ENCODE measurements at places on chromosomes 13 and 19.

- no peak for DNase-seq
Observed at GRCh38 chr13:90375851-90376250, 971.6 kb upstream of the MIR17HG start.

DNA sequence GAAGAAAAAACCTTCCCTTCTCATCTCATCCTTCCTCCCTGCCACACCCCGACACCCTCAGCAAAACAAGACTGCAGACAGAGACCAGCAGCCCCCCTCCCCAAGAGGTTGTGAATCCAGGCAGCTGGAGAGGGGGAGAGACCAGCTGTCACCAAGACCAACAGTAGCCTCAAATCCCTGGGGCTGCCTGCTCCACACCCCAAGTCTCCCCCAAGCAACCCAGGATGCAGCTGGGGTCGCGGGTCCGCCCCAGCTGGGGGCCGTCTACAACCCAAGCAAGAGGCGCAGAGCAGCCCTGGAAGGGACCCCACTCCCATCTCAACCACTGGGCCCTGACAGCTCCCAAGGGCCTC, 7.1 kb downstream of the KLF16 start:
- DNase-seq: no peak

GRCh38 chr19:47541518-47541917, 26.7 kb upstream of the NAPA start:
- peak; percentile 37 for DNase-seq

GRCh38 chr13:112715715-112716460, 26.1 kb downstream of the ATP11A start:
- no peak for DNase-seq

DNA sequence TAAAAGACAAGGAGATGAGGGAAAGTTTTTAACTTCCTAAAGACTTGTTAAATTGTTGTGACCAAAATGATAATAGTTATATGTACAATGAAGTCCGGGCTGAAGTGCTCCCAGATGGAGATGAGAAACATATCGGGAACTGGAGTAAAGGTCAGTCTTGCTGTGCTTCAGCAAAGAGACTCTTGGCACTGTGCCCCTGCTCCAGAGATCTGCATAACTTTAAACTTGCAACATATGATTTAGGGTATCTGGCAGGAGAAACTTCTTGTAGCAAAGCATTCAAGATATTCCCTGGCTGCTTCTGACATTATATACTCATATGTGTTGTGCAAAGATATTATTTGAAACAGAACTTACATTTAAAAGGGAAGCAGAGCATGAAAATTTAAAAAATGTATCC, 786.6 kb upstream of the SLITRK6 start:
- no peak for DNase-seq

DNA sequence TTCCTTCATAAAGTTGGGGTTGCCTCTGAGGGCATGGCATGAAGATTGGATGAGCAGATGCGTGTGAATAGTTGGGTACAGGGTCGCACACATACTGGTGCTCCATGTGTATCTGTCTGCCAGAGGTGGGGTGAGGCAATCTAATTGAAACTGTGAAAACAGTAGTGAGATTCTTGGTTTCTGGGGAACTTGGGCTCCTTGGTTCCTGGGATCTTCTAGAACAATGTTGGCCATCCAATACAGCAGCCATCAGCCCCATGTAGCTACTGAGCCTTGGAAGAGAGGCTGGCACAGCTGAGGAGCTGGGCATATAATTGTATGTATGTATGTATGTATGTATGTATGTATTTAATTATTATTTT, 616 bp downstream of the FCHO1 start:
- DNase-seq: no peak

DNA sequence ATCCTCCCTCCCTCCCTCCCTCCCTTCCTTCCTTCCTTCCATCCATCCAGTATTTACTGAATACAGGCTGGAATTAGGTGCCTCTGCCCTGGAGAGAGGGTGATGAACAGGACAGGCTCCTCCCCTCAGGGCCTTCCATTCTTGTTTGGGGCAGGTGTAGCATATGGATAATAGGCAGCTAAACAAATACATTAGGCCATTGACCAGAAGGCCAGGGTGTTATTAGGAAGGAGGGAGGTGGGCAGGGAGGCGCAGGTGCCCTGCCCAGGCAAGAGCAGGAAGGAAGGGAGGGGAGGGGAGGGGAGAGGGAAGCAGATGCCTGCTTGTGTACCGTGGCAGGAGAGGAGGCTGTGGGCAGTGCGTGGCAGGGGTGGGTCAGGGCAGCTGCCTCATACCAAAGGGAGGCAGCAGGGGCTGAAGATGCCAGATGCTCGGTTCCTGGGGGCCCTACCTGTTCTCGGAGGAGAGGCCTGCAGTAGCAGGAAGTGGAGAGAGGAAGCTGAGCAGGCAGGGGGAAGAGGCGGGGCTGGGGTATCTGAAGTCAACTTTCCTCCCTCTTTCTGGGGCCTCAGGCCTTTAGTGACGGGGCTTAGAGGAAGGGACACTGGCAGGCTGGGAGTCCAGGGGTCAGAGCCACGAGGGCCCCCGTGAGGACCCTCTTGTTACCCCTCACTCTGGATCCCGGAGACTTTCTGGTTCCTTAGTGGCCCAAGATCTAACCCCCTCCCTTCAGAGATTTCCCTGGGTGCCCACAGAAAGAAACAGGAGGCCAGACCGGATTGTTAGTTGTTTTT, at the start of gene RINL:
Gene RINL (minus strand): TSS at position 495 of the 794 bp plus-strand sequence. CDS start 1,533 bp downstream, outside the sequence.
- peak; percentile 44 for DNase-seq
